CD4-positive, alpha-beta T cell treated with Interleukin-4 for 1 hour (primary cell): ENCODE measurements at places on chromosomes 3 and 15.
A peak's percentile ranks its signal among the peaks of the same experiment; 100 is the strongest.

GRCh38 chr3:185647134-185647879 lies 61.2 kb downstream of the SENP2 start:
- no peak for DNase-seq

DNA sequence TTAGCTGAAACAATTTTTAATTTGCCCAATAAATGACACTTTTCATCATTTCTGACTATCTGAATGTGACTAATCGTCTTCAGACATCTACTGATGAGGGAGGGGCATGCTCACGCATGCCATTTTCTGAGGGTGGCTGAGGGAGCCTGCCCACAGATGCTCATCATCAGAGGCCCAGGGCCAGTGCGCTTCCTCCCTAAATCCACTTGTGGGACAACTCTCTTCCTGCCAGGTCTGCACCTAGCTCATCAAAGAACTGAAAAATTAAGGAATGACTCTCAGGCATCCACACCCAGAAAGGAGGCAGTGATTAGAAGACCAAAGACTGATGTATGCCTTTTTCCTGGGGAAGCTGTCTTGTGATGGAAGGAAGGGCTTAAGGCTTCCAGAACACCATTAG lies 22.8 kb downstream of the RTP3 start:
- DNase-seq, result no peak

- DNase-seq, result no peak
Observed at GRCh38 chr15:34896183-34896582, 73.4 kb downstream of the AQR start.

GRCh38 chr15:93428807-93429351 lies 339.9 kb upstream of the RGMA start:
- DNase-seq, result no peak

GRCh38 chr3:72465853-72466252 lies 382.4 kb downstream of the SHQ1 start:
- DNase-seq, result no peak

GRCh38 chr3:72274493-72275330 lies 489.8 kb upstream of the PROK2 start:
- DNase-seq, result peak; percentile 75

DNA sequence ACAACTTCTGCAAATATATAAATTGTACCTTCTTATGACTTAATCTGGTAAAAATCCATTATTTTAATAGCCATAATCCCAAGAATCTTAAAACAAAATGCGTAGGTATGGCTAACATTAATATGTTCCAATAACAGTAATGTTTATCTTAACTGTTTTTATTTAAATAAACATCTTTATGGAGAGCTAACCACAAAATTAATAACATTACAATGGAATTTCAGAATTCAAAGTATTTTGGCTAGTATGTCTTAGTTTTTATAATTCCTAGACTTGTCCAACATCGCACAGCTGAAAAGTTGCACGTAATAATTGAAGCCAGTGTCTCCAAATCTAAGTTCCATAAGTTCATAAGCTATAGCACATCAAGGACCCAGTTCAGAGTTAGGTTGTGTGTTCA lies 47.6 kb downstream of the ANKRD28 start:
- no peak for DNase-seq

GRCh38 chr3:24545887-24546286 lies 51.2 kb upstream of the THRB start:
- no peak for DNase-seq

DNA sequence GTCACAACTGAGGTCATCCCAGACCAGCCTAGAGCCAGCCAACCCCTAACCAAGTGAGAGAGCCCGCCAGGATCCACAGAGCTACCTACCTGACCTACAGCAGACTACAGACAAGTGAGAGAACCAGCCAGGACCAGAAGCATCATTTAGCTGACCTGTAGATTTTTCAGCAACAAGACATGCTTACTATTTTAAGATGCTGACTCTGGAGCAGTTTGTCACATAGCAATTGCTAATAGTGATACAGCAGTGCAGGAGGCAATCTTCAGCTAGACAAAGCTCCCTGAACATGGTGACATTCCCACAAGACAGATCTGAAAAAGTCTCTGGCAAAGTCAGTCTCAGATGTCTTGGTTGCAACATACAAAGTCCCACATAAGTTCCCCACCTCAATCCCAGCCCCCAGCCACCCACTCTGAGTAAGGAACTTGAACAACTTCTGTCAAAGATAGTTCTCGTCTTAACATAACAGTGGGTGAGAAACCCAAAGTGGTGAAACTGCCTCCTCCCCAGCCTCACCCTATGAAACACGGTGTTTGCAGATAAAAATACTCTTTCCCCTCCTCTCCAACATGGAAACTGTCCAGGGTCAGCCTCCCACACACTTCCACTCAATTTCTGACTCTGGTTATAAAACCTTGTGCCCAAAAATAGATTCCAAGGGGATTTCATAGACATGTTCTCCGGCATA lies 120.3 kb upstream of the SLC6A11 start:
- no peak for DNase-seq

DNA sequence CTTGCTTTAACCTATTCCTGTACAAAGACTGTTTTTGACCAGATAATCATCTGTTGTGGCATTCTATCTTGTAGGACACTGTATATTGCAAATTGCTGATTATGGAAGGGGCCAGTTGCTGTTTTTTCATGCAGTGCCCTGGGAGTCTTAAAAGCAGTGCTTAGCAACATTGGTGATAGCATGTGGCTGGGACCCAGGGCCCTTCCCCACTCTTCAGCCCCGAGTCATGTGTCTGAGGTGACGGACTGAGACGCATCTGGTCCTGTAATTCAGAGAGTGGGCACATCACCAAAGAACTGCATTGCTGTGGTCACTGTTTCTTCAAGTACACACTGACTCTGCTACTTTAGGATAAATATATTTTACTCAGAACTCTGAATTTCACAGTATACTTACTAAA lies 63.4 kb downstream of the SNRK start:
- no peak for DNase-seq

DNA sequence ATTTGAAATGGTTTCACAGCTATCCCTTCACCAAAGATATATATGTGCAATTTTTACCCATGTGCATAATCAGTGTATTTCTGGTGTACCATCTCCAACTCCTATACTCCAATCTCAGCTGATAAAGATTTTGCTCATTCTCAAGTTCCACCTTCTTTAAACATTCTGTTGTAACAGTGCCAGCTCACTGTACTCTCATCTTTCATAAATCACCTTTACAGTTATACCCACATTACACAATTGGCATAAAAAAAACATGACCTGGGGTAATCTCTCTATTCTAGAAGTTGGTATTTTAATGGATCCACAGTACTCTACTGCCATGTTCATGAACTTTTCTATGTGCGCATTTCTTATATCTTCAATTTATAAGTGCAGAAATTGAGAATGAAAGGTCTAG lies 339.9 kb upstream of the DPH6 start:
- no peak for DNase-seq

DNA sequence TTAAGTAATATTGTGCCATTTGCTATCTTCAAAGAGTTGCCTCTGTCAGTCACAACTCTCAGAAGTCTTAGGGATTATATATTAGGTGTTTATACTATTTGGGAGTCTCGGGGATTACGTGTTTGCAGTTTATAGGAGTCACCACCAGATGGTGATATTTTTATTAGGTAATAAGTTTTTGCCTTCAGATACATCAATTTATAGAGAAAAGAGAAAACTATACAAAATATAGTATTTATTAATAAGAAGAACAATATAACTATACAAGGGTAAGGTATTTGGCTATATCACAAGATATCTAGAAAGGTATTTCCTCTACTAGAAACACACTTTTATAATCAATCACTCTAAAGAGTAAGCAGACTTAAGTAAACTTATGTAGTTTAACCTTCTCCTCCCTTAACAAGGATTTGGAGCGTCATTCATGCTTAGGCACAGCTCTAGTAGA lies 10.7 kb upstream of the DHX36 start:
- no peak for DNase-seq

GRCh38 chr15:82715003-82715402 lies 5.3 kb upstream of the AP3B2 start:
- DNase-seq, result no peak

- DNase-seq, result no peak
Observed at GRCh38 chr3:39112113-39112512, 4.6 kb downstream of the TTC21A start.

DNA sequence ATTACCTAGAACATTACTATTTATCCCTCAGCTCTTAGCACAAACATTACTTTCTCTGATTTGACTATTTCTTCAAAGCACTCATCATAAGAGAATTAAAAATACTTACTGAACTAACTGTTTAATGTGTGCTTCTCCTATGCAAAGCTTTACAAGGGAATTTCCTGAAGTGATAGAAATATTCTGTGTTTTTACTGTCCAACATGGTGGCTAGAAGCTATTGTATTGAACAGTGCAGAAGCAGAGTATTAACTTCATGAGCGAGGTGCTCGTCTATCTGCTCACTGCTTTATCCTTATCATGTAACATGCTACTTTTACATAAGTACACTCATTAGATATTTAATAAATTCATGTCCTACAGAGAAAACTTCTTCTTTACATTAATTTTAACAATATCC lies 239.1 kb downstream of the ISL2 start:
- no peak for DNase-seq

- DNase-seq, result no peak
Observed at GRCh38 chr3:270688-271087, 74.1 kb downstream of the CHL1 start.

GRCh38 chr3:132236701-132237651 lies 80.2 kb upstream of the ACP3 start:
- DNase-seq, result no peak
